ENCODE measurements at places on chromosomes 12 and 14.

GRCh38 chr14:100313464-100314230, 7.4 kb upstream of the SLC25A29 start:
- DNase-seq = no peak

- DNase-seq = no peak
Measured at GRCh38 chr12:52552681-52553195, at the start of gene KRT71. Gene KRT71, minus strand, starts transcription at chr12:52553145. Its CDS starts 68 bp downstream, at chr12:52553077.

DNA sequence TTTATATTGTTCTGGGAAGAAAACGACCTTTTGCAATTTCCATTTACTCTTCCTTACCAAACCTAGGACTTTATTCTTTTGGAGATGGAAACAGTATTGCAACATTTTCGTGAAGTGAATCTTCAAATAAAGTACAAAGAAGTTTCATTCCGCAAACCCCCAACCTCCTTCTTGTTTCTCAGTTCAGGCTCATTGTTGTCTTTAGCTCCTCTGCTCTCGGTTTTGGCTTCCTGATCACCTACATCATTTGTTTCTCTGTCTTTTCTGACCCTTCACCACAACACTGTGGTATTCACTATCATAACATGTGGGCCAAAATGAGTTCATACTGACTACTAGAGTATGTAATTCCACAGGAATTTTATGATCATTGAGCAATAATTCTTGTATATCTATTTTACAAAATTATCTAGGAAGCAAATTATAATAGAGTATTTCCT, 266.8 kb downstream of the ADAMTS20 start:
- peak; percentile 82 for DNase-seq

GRCh38 chr14:96077983-96078624, 38.9 kb downstream of the C14orf132 start:
- no peak for DNase-seq

GRCh38 chr12:6828781-6829535, 751 bp downstream of the P3H3 start:
- no peak for DNase-seq

- DNase-seq = no peak
Measured at GRCh38 chr14:72401632-72402376, 469.6 kb downstream of the RGS6 start.

DNA sequence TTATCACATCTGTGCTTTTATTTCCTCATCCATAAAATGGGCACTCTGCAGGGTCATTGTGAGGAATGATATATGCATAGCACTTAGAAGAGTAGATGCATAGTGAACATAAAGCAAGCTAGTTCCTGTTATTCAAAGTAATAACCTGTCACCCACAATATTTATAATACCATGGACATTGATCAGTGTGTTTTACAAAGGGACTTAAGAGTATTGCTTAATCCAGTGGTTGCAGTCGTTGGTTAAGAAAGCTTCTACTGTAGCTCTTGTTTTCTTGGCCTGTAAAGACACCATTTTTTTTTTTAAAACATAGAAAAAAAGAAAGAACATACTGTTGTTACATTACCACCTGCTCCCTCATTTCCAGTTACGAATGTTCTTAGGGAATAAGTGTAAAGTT, 13.1 kb downstream of the METAP2 start:
- DNase-seq = no peak

DNA sequence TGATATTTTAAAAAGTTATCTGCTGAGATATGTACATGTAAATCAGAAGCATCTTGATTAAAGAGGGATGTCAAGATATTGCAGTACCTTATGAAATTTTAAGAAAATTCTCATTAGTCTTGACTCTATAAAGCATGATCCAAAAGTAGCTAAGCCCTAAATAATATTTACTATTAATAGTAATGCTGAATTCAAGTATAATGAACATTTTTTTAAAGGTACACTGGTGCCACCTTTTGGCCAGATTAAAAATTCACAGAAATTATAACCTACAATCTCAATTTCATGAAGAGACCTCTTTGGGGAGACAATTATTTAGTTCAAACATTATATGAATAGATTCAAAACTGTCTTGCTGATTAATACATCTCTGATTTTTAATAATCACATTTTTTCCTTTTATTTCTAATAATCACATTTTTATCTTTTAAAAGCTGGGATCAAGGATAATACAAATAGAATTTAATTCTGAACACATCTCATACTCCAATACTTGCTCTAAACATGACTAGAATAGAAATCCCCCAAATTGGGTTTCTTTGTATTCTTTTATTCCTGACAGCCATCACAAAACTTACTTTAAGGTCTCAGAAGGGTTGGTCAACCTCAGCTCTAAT, 13.4 kb downstream of the AKAP5 start:
- no peak for DNase-seq

- no peak for DNase-seq
Measured at GRCh38 chr14:48251290-48251689, 575.9 kb upstream of the MDGA2 start.

DNA sequence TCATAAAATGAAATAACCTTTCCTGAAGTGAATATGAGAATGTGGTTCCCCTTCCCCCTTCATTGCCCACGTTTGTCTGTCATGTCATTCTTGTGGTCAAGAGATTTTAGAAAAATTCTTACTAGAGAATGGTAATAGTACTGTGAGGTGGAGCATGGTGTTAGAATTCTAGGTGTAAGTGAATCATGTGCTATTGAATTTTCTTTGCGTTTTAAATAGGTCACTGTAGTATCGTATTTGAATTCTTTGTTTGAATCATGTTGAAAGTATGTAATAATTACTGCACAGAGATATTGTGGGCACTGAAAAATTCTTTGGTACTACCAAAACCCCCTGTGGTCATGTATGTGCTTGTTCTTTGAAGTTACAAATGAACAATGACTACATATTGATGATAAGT, 49.9 kb downstream of the FUT8 start:
- DNase-seq = peak; percentile 61

DNA sequence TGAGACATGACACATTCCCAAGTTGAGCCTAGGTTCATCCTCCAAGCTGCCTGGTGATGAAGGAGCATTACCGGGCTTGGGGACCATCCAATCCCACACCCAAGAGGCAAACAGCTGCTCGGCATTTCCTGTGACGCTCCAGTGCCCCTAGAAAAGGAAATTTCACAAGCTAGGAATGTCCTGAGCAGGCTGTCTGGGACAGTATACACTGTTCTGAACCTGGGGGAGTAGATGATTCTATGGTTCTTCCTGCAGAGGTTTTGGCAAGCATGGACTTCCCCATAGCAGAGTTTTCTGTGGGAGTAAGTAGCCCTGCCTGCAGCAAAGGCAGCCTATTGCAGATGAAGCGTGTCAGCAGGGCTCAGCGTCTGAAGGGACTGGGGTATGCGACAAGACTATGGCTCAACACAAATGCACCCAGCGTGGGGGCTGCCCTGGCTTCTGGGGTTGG, 47.4 kb upstream of the SRSF5 start:
- peak; percentile 60 for DNase-seq

- DNase-seq = no peak
Measured at GRCh38 chr12:124782132-124782531, 81.5 kb downstream of the SCARB1 start.

- peak; percentile 99 for DNase-seq
Measured at GRCh38 chr12:30417697-30418231, 277.9 kb downstream of the IPO8 start.

DNA sequence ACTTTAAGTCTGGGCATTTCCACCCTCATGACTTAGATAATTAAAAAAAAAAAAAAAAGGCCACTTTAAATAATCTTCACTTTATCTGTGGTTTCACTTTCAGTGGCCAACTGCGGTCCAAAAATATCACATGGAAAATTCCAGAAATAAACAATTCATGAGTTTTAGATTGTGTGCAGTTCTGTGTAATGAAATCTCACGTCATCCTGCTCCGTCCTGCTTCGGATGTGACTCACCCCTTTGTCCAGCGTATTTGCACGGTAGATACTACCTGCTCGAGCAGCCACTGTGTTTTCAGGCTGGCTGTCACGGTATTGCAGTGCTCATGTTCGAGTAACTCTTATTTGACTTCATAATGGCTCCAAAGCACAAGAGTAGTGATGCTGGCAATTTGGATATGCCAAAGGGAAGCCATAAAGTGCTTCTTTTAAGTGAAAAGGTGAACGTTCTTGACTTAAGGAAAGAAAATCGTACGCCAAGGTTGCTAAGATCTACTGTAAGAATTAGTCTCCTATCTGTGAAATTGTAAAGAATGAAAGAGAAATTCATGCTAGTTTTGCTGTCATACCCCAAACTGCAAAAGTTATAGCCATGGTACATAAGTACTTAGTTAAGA, 2.4 kb downstream of the E2F7 start:
- no peak for DNase-seq

GRCh38 chr12:42510823-42511222, 78.7 kb downstream of the PRICKLE1 start:
- DNase-seq = no peak

DNA sequence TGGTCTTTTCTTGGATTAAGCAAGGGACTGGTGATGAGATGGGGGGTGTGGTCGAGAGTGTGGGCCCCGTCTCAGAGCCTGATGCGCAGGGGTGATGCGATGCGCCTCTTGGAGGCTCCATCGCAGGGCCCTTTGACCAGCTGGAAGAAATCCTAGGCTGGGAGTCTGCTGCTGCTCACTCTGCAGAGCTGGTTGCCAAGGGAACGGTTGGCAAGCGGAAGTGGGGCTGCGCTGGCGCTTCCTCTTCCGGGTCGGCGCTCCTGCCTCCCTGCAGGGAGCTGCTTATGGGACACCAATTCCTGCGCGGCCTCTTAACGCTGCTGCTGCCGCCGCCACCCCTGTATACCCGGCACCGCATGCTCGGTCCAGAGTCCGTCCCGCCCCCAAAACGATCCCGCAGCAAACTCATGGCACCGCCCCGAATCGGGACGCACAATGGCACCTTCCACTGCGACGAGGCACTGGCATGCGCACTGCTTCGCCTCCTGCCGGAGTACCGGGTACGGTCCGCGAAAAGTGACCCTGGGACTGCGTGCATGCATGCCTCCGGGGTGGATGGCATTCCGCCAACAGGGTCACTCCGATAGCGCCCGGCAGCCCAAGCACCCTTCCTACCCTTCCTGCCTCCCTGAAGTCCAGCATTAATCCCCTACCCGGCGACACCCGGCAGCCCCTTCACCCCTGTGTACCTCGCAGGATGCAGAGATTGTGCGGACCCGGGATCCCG, at the start of gene MYG1:
Gene MYG1 (plus strand): TSS at position 242 of the 727 bp plus-strand sequence. CDS start 43 bp downstream, at position 285.
- no peak for DNase-seq

- no peak for DNase-seq
Measured at GRCh38 chr12:27869567-27869966, 89.5 kb upstream of the MANSC4 start.

GRCh38 chr12:107635139-107635538, 50.5 kb upstream of the PWP1 start:
- DNase-seq = no peak

GRCh38 chr14:88983755-88984154, 159.3 kb downstream of the TTC8 start:
- DNase-seq = peak; percentile 68

DNA sequence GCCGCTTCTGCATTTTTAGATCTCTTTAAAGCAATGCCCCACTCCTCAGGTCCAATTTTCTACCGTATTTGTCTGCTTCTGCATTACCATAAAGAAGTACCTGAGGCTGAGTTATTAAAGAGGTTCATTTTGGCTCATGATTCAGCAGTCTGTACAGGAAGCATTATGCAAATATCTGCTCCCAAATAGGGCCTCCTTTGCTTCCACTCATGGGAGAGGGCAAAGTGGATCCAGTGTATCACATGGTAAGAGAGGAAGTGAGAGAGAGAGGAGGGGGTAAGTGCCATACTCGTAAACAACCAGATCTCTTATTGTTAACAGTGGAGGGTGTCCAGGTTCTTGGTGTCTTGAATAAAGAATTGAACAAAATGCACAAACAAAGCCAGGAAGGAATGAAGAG, 316.1 kb upstream of the SEL1L start:
- no peak for DNase-seq

DNA sequence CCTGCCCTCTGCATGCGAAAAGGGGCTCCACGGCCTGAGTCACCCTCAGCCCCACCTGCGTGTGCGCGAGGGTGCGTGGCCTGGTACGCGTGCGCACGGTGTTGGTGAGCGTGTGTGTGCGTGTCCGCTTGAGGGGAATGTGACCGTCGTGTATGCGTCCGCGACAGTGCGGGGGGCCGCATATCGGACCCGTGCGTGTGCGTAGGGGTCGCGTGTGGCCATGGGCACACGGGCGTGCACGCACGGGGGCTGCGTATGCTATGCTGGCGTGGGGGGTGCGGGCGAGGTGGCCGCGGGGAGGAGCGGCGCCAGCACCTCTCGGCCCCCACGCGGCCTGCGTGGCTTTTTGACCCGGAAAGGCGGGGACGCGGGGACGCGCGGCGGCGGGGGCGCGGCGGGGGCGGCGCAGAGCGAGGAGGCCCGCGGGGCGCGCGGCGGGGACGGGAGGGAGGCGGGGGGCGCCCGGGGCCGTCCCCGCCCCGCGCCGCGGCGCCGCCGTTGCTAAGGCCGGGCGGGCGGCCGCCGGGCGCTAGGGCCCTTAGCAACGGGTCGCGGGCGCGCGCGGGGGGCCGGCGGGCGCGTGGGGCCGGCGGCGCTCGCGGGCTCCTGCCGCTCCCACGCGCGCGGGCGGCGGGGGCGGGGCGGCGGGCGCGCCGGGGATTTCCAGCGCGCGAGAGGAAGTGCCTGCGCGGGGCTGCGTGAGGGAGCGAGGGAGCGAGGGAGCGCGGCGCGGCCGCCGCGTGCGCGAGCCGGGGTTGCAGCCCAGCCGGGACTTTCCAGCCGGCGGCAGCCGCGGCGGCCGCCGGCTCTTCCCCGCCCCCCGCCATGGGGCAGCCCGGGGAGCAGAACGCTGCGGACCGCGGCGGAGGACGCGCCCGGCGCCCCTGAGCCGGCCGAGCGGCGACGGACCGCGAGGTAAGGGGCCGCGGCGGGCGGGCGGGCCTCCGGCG, at the start of gene TRAF3:
Gene TRAF3 (plus strand): TSS at position 689 of the 950 bp plus-strand sequence. CDS start 92,753 bp downstream, outside the sequence.
- no peak for DNase-seq

DNA sequence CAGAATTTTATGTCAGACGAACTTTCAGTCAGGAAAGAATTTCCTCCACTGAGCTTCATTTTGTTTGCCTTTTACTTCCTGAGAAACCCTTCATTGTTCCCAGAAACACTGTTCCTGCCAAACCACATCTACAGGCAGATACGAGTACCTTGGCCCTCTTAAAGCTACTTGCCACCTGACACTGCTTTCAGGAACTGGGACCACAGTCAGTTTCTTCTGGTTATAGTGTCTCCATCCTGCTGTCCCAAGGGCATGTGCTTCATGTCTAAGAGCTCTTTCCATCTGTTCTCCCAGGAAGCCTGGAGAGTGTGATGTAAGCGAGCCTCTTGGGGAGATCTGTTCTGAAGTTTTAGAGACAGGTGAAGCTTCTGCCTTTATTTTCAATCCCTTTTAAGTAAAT, 161.7 kb upstream of the PLEKHA5 start:
- DNase-seq = no peak

- no peak for DNase-seq
Measured at GRCh38 chr12:116982791-116983411, 72.2 kb downstream of the FBXW8 start.

GRCh38 chr12:30691122-30691879, 4.4 kb downstream of the IPO8 start:
- DNase-seq = peak; percentile 58
